SW480 (cell line): ENCODE measurements at places on chromosomes 4 and X.
A peak's percentile ranks its signal among the peaks of the same experiment; 100 is the strongest.

- DNase-seq = no peak
Measured at GRCh38 chrX:53813670-53814440, 127.3 kb upstream of the HUWE1 start.

DNA sequence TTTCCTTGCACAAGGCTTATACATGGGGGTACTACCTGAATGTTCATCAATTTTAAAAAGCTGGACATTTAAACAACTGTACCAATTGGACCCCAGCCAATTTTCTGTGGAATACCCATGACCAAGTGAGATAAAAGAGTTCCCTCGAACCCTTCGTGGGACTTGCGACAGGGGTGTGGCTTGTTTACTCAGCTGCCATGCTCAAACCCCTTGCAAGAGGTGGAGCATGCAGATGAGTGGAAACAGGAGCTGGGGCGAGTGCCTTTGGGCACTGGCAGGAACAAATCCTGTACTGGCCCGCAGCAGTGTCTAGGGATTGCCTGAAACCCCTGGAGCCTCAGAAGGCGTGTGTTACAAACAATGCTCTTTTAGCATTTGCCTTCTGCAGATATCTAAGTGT is 144.2 kb downstream of the PDHA2 start:
- no peak for DNase-seq

DNA sequence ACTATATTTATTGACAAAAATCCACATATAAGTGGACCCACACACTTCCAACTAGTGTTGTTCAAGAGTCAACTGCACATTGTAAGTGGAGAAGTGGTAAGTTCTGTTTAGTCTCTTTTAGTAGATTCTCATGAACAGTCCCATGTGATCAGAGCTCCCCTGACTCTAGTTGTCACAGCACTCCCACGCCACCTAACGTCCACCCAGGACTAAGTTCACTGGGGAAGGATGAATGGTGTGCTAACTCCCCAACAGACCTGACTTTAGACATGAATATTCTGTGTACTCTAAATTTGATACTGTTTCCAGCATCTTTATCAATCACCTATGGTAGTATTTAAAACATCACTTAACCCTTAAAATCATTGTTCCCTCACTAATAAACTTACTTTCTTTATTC is 59.8 kb downstream of the PACRGL start:
- DNase-seq = no peak

DNA sequence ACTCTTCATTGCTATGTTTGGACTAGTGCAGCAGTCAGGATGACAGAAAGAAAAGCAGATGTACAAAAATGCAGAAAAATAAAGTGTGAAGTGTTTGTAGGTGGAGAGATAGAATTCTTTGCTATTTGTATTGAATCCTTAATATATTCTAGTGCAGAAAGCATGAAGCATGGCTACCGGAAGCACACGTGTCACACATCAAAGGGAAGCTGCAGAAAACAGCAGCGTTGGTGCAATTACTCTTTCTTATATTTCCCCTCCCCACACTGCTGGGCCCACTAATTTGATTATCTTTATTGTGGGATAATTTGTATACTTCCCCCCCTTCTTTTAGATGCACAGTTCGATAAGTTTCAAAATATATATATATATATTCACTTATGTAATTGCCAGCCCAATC is 35.9 kb upstream of the TAPT1 start:
- DNase-seq = peak; percentile 0

GRCh38 chrX:136589966-136590365 is 58.0 kb downstream of the VGLL1 start:
- no peak for DNase-seq

GRCh38 chr4:71300964-71301363 is 37.9 kb upstream of the SLC4A4 start:
- no peak for DNase-seq

- no peak for DNase-seq
Measured at GRCh38 chrX:13147147-13147546, 102.7 kb upstream of the FAM9C start.

DNA sequence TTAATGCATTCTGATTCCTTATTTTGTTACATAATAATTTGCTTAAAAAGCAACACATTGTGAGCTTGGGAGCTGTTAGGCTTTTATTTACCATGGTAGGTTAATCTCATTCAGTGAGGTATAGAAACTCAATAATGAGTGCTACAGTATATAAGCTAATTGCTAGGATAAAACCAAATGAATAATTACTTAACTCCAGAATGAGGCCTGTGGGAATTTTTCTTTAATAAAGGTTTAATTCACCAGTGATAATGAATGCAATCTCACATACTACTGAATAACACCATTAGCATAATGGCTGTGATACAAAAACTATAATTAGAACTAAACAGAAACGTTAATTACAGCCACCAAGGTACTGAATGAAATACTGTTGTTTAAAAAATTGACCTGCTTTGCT is 326.3 kb downstream of the IQCM start:
- no peak for DNase-seq

- DNase-seq = no peak
Measured at GRCh38 chr4:81418572-81418971, 53.1 kb downstream of the RASGEF1B start.

DNA sequence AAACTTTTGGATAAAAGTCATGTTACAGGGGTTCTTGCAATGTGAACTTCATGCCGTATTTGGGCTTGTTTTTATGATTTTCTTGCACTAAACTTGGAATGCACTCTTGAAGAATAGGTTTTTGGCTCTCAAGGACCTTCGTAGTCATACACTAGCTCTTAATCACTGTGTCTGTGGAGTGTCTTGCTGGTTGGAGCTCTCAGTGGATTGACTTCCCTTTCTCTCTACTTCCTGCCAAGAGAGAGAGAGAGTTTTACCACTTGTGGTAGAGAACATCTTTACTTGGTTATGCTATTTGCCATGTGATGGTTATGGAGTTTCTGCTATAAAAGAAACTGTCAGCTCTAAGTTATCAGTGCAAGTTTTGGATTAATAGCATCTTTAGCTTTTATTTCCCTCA is 112.4 kb downstream of the BMPR1B start:
- no peak for DNase-seq

- peak; percentile 86 for DNase-seq
Measured at GRCh38 chrX:15475021-15475420, 18.1 kb downstream of the PIR start.

DNA sequence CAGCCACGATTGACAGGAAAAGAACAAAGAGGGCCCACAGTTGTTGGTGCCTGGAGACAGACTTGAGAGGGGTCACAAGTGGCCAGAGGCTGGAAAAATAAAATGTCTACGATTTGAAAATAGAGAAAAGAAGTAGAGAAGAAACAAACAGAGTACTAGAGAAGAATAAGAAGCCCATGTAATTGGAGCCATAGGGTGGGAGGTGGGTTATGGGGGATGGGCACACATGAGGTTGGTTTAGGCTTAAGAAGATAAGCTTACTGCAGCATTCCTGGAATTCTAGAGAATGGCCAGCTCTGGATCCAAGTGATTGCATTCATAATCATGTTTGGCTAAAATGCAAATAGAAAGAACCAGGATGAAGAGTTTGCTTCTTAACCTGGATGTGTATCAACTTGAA is 210.7 kb downstream of the MAML3 start:
- no peak for DNase-seq

GRCh38 chr4:153517159-153517558 is 51.0 kb downstream of the TMEM131L start:
- DNase-seq = no peak

- DNase-seq = peak; percentile 4
Measured at GRCh38 chr4:67451464-67451863, 93.8 kb downstream of the CENPC start.

- DNase-seq = no peak
Measured at GRCh38 chr4:146592019-146592418, 46.7 kb upstream of the POU4F2 start.

DNA sequence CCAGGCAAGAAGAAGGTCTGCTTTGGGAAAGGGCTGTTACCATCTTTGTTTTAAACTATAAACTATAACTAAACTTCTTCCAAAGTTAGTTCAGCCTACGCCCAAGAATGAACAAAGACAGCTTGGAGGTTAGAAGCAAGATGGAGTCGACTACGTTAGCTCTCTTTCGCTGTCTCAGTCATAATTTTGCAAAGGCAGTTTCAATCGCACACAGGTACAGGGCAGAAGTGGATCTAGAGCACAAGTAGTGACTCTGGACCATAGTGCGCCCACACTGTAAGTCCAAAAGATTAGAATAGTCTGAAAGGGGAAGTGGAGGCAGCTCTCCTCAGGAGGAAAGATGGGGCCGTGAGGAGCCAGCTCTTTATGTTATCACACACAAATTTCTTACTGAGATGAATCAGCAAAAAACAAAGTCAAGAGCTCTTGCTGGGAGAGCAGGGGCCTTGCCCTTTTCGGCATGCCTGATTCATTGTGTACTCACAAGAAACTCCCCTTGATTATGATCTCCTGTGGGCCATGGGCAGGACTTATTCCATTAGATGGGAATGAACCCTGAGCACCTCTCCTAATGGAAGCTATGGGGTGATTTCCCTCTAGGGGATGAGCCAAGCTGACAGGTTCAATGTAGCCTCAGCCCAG is 58.6 kb downstream of the FUNDC1 start:
- no peak for DNase-seq

DNA sequence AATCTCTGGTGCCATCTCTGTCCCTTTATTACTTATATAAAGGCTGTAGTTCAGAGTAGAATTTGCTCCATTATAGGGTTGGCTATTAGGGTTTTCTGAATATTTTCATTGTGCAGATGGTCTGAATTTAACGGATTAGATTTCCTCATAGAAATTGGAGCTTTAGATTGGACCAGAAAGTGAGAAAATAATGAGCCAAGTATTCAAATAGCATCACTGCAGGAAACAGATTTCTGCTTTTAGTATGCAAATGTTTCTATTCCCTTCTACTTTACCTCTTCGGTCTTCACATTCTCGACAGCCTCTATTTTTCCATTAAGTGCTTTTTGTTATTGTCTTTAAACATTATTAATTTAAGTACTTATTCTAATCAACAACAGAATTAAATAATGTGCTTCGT is 55.4 kb downstream of the TRIM2 start:
- no peak for DNase-seq

DNA sequence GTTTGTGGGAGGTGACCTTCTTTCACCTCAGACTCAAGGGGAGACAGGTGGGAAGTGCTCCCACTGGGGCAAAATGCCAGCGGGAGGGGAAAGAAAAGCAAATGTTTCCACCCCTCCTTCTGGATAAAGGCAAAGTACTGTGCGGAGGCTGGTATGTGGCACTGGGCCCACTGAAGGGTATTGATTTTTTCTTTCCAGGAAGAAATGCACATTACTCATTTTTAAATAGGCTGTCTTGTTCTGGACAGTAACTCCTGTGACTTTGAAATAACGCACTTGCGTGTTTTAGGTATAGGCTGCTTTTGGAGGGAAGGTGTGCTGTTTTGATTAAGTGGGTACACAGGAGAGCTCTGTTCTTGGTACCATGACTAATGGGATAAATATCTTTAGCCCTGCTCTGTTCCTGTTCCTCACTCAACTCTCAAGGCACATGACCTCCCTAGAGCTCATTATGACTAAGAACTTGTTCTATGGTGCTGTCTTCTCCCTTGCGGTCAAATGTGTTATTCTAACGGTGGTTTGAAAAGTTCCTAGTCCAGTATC is 40.7 kb upstream of the MBTPS2 start:
- DNase-seq = peak; percentile 52

- no peak for DNase-seq
Measured at GRCh38 chr4:100420571-100420970, 97.3 kb downstream of the EMCN start.

- no peak for DNase-seq
Measured at GRCh38 chr4:10100734-10101216, 15.8 kb downstream of the WDR1 start.

- peak; percentile 2 for DNase-seq
Measured at GRCh38 chr4:81314196-81314896, 99.3 kb upstream of the PRKG2 start.

DNA sequence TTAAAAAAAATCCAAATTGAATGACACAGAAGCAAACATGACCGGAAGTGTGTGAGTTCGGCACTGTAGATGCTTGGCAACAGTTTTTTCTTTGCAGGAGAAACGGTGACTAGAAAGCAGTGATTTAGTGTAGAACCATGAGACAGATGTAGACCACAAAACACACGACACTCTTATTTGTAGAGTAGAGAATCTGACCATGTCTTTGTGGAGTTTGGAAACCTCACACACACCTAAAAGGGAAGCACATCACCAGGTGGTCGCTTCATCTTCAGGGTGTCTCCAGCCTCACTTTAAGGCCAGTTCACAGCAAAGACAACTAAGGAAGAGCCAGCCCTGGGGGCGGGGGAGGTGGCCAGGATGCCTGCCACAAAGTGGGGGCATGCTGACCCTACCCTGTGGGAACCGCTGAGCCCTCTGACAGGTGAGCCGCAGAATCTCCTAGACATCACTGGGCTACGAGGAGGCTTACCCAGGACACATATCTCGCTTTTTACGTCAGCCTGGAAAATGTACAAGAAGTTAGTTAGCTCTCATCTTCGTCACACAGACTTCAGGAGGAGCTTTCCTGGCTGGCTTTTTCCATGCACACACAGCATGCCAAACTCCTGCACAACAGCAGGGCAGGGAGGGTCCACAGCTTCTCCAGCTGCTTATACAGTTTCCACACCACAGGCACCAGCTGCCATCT is 64.4 kb upstream of the PDLIM3 start:
- DNase-seq = no peak

DNA sequence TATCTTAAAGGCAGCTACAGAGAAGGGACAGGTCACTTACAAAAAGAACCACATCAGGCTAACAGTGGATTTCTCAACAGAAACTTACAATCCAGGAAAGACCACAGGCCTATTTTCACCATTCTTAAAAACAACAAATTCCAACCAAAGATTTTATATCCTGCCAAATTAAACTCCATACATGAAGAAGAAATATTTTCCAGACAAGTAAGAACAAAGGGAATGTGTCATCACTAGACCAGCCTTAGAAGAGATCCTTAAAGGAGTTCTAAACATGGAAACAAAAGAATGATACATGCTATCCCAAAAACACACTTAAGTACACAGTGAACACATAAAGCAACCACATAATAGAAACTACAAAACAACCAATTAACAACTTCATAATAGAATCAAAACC is 105.6 kb downstream of the ANXA10 start:
- DNase-seq = no peak

- no peak for DNase-seq
Measured at GRCh38 chr4:53088152-53088551, 226.0 kb downstream of the RASL11B start.
